ENCODE measurements at places on chromosomes 11 and 22.

DNA sequence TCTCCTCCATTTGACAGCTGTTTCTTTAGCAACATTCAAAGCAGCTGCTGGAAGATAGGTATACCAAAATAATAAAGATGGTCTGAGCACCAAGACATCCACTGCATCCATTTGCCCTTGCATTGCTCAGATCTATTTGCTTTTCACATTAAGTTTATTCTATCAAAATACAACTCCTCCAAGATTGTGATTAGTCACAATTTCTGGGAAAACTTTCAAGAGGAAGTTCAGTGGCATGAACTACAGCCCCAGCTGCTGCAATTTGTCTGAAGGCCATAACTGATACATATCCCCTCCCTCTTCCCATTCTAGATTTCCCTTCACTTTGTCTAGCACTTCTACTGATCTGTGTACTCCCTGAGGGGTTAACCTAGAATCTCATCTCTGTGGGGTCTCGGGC is 117.5 kb upstream of the CEP126 start:
- DNase-seq: no peak

DNA sequence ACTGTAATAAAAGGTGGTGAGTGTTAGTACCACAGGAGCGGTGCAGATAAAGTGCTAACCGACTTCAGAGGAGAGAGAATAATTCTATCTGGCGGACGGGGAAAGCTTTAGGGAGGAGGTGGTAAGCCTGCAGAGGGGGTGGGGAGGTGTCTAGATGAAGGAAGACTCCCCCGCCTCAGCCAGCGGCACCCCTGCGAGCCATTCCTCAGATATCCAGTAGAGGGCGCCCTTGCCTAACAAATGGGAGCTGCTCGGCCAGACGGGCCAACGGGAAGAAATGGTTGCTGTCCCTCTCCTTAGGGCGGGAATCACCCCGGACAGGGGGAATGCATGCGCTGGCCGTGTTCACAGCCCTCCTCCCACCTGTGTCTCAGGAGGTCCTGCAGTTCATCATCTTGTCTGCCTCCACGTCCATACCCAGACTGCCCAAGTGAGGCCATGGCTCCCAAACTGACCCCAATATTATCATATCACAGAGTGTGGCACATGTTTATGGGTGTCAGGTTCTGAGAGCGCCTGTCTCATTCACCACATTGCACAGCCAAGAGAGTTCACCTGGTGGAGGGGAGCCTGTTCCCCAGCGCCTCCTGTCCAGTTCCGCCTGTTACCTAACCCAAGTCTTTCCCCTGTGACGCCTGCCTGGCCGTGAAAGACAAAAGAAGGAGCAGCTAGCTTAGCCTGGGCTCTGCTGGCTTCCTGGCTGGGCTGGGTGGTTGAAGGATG is 85.5 kb downstream of the ST3GAL4 start:
- peak; percentile 75 for DNase-seq

DNA sequence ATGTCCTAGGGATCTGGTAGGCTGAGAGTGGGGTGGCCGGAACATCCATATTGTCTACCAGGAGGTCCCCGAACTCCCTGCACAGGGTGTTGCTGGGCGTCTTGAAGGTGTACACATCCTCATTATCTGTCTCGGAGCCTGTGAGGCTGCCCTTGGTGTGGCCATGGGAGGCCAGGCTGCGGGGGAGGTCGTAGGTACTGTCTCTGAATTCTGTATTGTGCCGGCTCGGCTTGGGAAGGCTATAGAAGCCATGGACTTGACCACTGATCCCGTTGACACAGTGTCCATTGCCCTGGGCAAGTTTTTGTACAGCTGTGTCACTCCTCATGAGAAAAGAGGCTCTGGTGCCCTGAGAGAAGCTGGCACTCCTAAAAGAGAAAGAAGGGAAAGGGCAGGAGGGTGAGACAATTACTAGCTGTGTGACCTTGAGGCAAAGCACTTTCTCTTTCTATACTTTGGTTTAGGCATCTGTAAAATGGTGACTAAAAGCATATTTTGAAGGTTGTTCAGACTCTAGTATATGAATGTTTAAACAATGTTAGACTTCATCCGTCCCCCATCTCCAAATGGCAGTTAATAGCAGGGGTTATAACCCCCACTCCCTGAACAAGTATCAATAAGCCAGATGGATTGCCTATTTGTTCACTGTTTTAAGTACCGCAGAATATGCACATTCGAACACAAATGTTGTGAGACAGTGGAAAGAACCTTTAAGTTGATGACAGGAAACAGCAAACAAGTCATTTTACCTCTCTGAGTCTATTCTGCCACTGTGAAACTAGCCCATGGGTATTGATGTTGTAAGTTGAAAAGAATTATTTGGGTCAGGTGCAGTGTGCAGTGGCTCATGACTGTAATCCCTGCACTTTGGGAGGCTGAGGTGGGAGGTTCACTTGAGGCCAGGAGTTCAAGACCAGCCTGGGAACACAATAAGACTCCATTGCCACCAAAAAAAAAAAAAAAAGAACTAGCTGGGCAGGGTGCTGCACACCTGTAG is 38.3 kb downstream of the USP35 start:
- no peak for DNase-seq

GRCh38 chr11:2287091-2287490 is 14.6 kb downstream of the C11orf21 start:
- DNase-seq: no peak

DNA sequence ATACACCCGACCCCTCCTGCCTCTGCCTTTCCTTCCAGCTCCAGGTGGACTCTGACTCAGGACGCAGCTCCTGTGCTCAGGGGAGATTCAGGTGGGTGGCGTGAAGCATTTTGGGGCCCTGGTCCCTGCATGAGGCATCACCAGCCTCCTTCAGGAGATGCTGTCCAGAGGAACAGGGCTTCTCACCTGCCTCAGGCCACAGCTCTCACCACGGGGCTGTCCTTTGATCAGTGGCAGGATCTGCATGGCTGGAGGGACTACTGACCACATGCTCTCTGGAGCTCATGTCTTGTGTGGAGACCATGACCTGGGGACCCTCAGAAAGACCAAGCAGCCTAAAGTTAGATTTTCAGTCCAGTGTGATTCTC is 58.8 kb downstream of the GGTLC2 start:
- DNase-seq: no peak

DNA sequence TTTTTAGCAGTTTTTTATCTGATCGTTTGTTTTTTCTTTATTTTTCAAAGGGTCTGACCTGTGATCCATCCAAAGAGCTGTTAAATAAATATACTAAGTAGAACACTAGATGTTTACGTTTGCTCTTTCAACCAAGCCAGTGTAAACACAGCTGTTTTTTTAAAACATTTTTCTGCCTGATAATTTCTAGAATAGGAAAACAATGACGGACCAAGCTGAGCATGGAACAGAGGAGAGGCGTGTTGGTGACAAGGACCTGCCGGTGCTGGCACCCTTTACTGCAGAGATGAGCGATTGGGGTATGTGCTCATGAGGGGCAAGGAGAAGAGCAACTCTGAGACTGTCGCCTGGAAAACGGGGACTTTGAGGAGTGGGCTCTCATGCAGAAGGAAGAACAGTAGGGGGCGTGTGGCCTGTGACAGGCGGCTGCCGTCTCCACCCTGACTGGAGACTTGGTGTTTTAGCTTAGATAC is 28.6 kb upstream of the PANX2 start:
- DNase-seq: no peak

- DNase-seq: no peak
Observed at GRCh38 chr11:71451596-71452198, 1.3 kb upstream of the NADSYN1 start.

GRCh38 chr22:41919357-41920224 is 4.7 kb upstream of the SHISA8 start:
- DNase-seq: no peak

GRCh38 chr11:44726283-44727113 is at the start of gene TSPAN18:
Gene TSPAN18 (plus strand): TSS chr11:44726962. CDS start chr11:44906417, 179,455 bp downstream.
- DNase-seq: no peak

- no peak for DNase-seq
Observed at GRCh38 chr11:122724520-122724919, 69.0 kb downstream of the UBASH3B start.

DNA sequence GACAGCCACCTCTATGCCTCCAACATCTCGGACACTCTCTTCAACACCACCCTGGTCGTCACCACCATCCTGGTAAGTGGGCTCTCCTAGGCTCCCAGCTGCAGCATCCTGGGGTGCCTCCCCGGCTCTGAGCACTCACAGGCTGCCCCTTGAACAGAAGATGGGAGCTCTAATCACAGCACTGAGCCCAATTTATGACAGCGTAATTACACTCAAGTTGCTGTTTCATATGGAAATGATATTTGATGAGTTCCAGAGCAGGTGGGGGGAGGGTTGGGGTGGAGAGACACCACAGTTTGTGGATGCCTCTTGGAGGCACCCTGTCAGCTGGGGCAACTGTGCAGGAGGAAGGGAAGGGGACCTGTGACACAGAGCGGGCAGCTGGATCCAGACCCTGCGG is 125.3 kb upstream of the TBCEL start:
- DNase-seq: no peak

DNA sequence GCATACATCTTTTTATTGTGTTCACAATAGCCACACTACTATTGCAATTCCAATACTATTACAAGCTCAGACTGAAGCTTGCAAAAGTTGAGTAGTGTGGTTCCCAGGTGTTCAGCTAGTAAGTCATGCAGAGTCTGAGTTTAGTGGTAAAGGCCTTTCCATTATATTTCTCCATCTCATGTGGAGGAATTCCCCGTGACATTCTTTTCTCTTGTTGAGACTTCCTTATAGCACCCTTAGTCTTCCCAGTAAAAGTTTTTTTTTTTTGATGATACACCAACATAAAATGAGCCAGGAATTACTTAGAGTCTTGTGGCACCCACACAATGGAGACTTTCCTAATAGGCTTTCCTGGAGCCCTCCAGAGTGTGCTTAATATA is 110.8 kb downstream of the UVRAG start:
- no peak for DNase-seq

- no peak for DNase-seq
Observed at GRCh38 chr22:23570681-23571080, 9.4 kb downstream of the IGLL1 start.

DNA sequence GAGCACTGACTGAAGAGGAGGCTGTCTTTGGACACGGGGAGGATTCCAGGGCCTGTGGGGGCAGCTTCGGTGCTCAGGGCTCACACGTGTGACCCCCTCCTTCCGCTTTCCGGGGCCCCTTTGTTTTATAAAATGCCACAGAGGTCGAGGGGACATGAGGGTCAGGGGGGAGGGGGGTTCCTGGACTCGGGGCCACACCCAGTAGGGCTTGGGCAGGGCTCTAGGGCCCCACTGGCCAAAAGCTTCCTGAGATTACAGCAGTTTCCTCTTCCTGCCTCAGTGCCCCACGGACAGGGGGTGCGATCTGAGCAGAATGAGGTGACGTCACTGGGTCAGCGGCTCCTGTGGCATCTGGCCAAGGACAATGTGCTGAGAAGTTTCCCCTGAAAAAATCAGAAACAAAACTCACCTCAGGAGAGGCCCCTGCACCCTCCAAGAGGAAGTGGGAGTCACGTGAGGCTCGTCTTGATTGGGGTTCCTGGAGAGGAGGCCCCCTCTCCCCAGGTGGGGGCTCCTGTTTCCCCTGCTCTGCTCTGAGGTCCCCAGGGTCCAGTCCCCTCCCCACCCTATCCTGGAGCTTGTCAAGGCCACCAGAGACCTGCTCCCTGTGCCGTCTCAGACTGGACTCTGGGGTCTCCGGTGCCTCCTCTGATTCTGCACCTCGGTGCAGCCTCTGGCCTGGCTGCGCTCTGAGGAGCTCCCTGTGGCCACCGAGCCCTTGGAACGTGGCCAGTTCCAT is 6.4 kb upstream of the IFITM3 start:
- peak; percentile 32 for DNase-seq

- no peak for DNase-seq
Observed at GRCh38 chr11:64474680-64475079, 115.7 kb downstream of the RPS6KA4 start.

GRCh38 chr11:75051043-75051442 is 45.6 kb downstream of the OR2AT4 start:
- no peak for DNase-seq

DNA sequence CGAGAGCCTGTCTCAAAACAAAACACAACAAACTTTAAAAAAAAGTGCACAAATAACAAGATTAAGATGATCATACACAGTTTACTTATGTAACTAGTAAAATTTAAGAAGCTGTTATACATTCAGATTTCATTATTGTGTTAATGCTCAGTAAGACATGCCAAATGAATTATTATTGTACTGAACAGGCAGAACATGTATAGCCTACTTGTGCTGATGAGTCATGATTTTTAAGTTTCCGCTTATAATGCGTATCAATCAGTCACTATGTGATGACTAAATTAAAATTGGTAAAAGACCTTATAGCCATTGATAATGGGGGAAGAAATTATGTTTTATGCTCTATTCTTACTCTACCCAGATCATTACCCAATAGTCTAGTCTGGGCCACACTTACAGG is 20.5 kb upstream of the EXPH5 start:
- no peak for DNase-seq

DNA sequence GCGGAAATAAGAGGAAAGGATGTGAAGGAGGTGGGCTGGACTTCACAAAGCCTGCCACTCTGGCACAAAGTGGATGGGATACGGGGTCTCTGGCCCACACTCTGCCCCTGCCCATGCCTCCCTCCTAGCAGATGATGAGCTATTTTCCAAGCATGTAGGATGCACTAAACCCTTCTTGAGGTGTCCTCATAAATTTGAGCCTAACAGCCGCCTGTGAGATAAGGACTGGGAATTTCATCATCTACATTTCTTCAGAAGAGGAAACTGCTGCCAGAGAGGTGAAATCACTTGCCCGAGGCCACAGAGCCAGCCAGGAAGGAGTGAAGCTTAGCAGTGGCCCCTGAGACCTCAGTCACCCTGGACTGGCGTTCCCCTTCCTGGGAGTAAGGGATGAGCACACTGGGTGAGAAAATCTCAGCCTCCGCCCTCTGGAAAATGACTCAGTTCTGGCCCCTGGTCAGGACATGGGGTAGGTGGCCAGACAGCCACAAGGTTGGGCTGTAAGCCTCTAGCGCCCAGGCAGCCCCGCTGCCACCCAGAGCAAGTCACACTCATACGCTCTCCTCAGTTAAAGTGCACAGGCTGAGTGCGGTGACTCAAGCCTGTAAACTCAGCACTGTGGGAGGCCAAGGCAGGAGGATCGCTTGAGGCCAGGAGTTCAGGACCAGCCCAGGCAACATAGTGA is 27.9 kb downstream of the MB start:
- no peak for DNase-seq

- DNase-seq: no peak
Observed at GRCh38 chr11:17473071-17473744, 3.4 kb downstream of the ABCC8 start.

- DNase-seq: no peak
Observed at GRCh38 chr11:69926376-69927050, 107.3 kb upstream of the FGF3 start.

DNA sequence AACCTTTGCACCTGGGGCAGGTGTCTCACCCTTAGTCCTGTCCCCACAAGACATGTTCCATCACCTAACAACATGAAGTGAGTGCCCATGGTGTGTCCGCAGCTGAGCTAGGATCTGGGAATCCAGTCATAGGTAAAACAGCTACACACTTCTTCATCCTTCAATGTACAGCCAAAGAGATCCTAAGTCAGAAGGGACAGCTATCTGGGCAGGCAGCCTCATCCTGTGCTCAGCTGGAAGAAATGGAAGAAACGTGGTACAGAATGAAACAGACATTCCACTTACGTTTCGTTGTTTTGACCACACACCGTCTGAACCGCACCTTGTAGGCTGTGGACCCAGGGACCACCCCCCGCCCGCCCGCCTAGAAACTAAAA is 30.8 kb downstream of the PDGFB start:
- no peak for DNase-seq

GRCh38 chr22:49134076-49134475 is 693.6 kb downstream of the BRD1 start:
- DNase-seq: no peak

Data from GDM1 (cell line).